ENCODE measurements at places on chromosomes 5 and 9.

GRCh38 chr9:8782237-8782636 is 982.7 kb upstream of the DMAC1 start:
- DNase-seq = no peak

DNA sequence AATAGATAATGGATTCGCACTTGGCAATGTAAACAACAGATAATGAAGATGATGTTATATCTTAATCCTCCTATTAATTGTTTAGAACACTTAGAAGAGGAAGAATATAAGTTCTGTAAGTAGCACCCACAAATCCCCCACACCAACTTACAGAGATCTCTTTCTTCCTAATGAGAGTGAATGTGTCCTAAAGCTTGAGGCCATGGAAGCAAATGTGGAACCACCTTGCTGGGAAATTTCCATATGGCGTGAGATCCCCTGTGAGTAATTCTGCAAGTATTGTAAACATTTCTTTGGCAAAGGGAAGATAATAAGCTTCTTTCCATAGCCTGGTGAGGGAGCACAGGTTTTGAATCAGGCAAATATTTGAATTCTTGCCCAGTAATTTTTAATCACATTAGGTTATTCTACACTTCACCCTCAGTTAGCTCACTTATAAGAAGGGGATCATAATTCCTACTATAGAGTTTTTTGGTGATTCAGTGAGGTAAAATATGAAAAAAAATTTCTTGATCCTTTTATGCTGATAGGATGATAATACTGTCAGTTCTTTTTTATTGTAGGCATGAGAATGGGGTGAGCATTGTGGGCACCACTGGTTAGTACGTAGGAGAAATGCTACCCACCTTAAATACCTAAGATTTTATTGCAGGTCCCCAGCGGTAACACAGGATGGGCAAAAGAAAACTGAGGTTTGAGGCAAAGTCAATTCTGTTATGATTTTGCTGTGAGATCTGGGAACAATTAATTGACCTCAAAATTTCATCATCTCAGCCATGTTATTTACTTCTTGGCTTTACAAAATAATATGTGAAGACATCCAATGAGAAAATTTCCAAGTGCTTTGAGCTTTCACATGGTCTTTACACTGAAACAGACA is 574.8 kb downstream of the PSAT1 start:
- DNase-seq = no peak

DNA sequence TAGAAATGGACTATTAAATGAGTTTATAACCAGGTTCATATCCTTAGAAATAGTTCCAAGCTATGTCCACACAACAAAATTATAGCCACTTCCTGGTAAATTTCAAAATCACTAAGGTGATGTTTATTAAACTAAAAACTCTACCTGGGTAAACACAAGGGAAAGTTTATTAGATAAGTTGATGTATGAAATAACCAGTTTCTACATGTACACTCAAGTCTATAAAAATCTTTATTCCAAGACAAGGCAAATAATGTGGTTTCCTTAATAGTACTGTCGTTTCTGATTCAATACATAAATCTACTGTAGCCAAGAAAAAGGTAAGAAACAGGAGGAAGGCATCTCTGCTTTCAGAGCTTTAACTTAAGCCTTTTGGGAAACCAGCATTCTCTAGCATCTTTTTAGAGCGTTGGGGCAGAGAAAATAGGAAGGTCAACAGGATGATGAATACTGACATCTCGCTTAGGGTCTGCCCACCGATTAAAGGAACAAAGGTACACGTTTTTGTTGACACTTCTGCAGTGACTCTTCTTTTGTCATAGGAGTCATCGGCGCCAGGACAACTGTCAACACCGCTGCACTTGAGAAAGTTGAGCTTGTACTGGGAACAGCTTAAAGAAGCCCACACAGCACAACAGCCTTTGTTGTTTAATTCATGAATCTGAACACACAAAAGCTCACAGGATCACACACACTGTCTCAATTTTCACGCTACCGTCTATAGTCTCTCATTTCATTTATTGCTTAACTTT is 513.6 kb downstream of the SLCO4C1 start:
- DNase-seq = no peak

- no peak for DNase-seq
Measured at GRCh38 chr5:37840053-37841034, 503 bp upstream of the GDNF start.
